Pons (tissue), 1 donor: ENCODE measurements at places on chromosomes 4 and X.

GRCh38 chr4:77820649-77821561 is 1.7 kb upstream of the CNOT6L start:
- DNase-seq = peak; percentile 33

DNA sequence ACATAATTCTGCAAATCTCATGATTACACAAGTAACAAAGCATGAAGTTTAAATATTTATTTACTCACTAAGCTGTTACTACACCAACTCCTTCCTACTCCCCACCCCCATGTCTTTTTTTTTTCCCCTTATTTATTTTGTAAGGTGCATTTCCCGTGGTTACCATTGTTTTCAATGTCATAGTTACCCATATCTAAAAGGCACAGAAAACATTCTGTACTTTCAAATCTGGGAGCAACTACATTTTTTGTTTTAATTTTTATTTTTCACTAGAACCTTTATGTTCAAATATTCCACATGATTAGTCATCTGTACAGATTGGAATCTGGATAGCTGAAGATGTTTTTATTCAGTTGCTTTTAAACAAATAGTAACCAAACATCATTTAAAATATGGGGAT is 62.8 kb downstream of the PPP3CA start:
- DNase-seq = no peak

DNA sequence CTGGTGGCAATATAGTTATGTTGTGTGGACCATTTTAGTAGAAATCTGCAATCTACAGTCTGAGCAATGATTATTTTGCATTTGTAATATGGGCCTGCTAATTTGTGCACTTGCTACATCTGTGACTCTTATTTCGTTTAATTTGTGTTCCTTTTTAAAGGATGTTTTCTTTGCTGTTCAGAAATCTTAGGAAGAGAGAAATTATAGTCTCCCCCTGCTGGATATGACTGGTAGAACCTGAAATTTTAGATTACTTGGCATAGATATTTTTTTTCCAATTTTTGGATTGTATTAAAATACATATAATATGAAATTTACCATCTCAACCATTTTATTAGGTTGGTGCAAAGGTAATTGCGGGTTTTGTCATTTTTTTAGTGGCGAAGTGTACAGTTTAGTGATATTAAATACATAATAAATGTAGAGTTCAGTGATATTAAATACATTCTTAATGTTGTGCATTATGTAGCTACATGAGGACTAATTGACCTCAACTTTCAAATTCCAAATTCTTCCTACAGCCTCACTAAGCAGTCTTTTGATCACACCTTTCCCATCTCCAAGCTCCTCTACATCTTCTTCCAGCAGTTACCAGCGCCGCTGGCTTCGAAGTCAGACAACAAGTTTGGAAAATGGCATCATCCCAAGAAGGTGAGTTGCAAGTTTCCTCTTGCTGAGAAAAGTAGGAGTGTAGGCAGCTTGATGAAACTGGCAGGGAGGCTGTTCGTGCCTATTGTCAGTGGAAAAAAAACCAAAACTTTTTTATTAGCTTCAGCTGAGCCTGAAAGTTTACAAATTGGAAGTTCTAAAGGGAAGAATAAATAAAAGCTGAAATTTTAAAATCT is 82.2 kb downstream of the FNIP2 start:
- DNase-seq = peak; percentile 60

- DNase-seq = no peak
Observed at GRCh38 chr4:30555775-30556174, 164.4 kb upstream of the PCDH7 start.

GRCh38 chr4:81196126-81196650 is 18.8 kb downstream of the PRKG2 start:
- DNase-seq = no peak

DNA sequence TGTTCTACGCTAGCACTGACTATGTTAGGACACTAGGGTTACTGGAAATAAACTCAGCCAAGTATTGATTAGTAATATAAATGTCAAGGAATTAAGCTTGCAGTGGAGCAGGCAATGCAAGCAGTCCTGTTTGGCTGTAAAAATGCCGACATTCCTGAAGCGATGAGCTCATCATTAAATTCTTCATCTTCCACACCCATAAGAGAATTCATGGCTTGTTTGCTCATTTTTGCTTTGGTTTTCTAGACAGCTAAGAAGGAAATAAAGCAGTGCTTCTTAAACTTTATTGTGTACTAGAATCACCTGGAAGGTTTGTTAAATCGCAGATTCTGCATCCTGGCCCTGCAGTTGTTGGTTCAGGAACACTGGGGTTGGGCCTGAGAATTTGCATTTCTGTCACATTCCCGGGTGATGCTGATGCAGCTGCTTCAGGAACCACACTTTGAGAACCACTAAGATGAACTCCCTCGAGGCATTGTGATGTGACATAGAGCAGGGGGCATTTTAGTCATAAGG is 17.8 kb downstream of the ANXA3 start:
- DNase-seq = no peak

DNA sequence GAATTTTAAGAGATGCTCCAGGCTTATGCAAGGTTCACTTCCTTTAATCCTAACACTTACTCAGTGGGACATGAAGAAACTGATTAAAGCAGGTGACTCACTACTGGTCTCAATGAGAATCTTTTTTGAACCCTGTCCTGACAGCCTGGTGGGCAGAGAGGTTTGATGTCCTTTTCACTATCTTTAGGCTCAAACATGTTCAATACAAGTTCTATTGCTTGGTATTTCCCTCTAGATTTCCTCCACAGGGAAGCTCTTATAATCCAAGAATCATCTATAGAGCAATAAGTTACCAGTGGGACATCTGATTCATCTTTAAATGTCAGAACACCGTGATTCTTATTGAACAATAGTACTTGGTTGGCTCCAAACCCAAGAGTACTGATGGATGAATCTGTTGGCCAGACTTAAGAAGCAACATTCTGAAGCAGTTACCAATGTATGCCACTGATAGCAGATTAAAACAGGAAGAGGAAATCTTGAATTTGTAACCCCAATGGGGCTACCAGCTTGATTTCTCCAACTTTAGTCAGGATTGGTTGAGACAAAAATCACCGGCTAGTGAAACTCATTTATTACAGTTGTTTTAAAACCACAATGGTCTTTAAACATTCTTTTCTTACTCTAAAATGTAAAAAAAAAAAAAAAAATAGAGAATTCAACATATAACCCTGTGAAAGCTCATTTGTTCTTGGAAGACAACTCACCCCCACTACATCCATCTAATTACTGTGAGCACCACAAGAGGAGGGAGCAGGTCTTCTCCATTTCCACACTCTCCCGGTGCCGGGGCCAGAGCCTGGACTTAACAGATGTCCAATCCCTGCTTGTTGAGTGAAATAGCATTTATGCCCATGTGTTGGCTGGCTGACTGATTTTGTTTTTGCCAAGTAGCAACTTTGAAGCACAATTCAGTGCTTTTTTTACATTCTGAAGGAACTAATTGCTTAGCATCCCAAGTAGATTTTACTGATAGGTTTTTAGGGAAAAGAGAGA is 43.3 kb downstream of the FGFBP1 start:
- no peak for DNase-seq

DNA sequence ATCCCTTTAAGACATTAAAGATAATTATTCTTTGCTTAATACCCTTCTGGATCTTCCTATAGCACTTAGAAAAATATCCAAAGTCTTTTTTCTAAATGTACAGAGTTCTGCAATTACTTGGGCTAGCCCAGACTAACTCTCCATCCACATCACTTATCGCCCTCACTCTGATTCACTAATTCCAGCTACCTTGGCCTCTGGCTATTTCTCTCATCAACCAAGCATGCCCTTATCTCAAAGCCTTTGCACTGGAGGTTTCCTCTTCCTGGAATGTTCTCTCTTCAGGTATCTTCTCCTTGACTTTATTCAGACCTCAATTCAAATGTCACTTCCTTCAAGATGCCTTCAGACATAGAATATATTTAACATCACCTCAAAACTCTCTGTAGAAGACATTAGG is 345.1 kb upstream of the SMIM31 start:
- no peak for DNase-seq

GRCh38 chr4:4694296-4694772 is 152.5 kb upstream of the STX18 start:
- peak; percentile 61 for DNase-seq

- no peak for DNase-seq
Observed at GRCh38 chr4:186203406-186203805, 12.0 kb downstream of the CYP4V2 start.

- DNase-seq = no peak
Observed at GRCh38 chr4:38452542-38452941, 211.5 kb upstream of the KLF3 start.

DNA sequence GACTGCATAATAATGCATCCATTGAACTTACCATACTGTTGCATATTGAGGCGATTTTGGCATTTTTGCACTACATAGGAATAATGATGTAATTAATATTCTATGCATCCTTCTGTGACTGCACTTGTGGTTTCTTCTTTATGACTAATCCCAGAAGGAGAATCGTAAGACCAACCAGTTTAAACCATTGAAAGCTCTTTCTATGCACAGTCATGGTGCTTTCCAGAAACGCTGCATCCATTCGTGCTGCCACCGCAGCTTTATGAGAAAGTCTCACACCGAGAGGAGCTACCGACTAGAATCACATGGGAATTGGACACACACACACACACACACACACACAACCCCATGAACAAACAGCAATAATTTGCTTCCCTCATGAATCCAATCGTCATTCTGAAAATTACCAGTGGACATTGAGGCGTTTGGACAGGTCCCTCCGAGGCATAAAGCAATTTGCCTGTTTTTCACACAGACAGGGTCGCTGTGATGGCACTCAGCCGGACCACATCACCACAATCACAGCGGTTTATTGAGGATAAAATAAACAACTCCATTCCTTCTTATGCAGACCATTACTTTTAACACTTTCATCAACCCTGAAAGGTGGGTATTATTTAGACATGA is 64.2 kb downstream of the PACRGL start:
- no peak for DNase-seq

- DNase-seq = no peak
Observed at GRCh38 chrX:64437218-64437617, 42.0 kb upstream of the MTMR8 start.

GRCh38 chr4:48180234-48180633 is 46.2 kb upstream of the TXK start:
- DNase-seq = no peak

DNA sequence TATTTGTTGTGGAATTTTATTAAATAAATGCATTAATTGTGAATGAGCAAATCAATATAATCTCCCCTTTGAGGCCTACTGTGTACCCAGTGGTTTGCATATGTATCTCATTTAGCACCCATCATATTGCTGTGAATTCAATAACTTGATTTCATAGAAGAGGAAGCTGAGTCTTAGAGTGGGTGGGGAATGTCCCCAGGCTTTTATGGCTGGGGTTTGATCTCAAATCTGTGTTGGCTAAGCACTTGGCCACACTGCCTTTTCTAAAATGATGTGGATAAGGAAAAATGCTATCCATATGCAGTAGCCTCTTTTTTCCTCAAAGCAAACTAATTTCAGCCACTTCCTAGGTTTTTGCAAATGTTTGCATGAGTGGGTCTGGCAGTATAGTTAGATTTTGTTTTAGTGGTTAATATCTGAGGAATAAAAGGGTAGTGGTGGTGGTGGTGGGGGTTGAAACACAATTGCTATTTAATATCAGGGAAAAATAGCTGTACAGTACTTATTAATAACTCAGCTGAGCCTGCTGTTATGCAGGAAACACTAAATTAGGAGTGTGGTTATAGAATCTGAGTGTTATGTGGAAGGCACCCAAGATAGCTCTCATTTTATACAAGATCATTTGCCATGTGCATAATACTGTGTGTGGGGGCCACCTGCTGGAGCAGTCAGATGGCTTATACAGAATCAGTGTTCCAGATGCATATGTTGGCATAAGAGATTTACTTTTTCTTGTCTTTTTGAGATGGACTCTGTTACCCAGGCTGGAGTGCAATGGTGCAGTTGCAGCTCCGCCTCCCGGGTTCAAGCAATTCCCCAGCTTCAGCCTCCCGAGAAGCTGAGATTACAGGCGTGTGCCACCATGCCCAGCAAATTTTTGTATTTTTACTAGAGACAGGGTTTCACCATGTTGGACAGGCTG is 108.0 kb downstream of the TMEM131L start:
- peak; percentile 87 for DNase-seq

DNA sequence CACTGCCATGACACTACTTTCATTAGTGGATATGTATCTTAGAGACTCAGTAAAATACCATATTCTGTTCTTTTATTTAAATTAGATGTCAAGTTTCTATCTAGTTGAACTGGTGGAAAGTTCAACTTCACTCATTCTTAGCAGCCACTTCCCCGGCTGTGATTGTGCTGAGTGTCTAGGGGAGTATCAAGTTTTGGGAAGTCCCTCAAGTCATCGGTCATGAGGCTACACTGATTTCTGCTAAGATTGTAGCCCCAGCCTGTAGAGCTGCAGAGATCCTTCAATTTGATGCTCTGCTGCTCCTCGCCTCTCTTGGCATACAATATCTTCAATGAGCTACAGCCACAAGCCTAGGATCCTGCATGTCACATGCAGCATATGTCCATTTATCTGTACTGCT is 53.9 kb downstream of the DMP1 start:
- DNase-seq = no peak

DNA sequence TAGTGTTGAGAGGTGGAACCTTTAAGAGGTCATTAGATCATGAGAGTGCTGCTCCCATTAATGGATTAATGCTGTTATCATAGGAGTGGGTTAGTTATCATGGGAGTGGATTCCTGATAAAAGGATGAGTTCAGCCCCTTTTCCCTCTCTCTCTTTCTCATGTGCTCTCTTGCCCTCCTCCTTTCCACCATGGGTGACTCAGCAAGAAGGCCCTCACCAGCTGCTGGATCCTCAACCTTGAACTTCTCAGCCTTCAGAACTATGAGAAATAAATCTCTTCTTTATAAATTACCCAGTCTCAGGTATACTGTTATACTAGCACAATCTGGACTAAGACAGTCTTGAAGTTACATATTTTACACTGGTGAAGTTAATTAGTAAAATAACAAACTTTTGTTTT is 10.0 kb upstream of the CDKL5 start:
- no peak for DNase-seq

DNA sequence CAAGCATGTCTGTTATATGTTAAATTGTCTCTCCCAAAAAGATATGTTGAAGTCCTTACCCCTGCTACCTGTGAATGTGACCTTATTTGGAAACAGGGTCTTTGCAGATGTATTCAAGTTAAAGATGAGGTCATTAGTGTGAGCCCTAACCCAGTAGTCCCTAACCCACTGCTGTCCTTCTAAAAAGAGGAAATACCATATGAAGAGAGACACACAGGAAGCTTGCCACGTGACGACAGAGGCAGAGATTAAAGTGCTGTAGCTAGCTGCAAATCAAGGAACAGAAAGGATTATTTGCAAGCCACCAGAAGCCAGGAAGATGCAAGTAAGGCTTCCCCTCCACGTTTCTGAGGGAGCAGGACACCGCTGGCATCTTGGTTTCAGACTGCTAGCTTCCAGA is 150.1 kb downstream of the HNRNPD start:
- DNase-seq = peak; percentile 80

GRCh38 chr4:172986114-172986513 is 182.5 kb upstream of the GALNT7 start:
- DNase-seq = no peak
